Lung microvascular endothelial cell (primary cell): ENCODE measurements at places on chromosomes 12 and 14.

DNA sequence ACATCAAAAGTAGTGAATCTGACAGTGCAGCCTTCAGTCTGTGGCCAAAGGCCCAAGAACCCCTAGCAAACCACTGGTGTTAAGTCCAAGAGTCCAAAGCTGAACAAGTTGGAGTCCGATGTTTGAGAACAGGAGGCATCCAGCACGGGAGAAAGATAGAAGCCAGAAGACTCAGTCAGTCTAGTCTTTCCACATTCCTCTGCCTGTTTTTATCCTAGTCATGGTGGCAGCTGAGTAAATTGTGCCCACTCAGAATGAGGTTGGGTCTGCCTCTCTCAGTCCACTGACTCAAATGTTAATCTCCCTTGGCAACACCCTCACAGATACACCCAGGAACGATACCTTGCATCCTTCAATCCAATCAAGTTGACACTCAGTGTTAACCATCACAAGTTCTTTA, 1255.4 kb downstream of the LRFN5 start:
- DNase-seq, result no peak

DNA sequence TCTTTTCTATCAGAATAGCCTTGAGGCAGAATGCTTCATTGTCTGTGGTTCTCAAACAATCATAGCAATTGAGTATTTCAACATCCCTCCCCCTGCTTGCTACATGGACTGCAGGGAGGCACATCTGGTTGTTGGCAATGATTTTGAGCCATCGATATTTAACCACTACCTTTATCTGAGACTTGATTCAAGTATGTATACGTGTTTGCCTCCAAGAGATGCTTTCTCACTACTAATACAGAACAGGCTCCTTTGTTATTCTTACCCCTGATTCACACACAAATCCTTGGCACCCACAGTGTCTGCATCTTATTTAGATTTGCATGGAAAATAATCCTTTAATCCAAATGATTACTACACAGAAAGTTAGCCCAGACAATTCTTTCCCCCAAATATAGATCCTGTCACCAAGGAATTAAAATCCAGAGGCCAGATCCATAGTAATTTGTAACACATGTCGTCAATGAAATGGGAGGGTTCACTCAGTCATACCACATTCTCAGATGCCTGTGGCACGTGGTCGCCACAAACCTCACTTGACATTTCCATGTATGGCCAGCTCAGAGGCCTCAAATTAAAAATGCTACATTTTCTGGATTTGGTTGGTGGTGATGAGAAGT, 199.3 kb downstream of the ITPR2 start:
- DNase-seq, result no peak

- DNase-seq, result no peak
Observed at GRCh38 chr14:68711561-68712309, 81.1 kb downstream of the ZFP36L1 start.

- DNase-seq, result peak; percentile 71
Observed at GRCh38 chr14:22836301-22837113, at the start of gene MMP14. Gene MMP14, plus strand, starts transcription at chr14:22836585. Its CDS starts 233 bp downstream, at chr14:22836818.

DNA sequence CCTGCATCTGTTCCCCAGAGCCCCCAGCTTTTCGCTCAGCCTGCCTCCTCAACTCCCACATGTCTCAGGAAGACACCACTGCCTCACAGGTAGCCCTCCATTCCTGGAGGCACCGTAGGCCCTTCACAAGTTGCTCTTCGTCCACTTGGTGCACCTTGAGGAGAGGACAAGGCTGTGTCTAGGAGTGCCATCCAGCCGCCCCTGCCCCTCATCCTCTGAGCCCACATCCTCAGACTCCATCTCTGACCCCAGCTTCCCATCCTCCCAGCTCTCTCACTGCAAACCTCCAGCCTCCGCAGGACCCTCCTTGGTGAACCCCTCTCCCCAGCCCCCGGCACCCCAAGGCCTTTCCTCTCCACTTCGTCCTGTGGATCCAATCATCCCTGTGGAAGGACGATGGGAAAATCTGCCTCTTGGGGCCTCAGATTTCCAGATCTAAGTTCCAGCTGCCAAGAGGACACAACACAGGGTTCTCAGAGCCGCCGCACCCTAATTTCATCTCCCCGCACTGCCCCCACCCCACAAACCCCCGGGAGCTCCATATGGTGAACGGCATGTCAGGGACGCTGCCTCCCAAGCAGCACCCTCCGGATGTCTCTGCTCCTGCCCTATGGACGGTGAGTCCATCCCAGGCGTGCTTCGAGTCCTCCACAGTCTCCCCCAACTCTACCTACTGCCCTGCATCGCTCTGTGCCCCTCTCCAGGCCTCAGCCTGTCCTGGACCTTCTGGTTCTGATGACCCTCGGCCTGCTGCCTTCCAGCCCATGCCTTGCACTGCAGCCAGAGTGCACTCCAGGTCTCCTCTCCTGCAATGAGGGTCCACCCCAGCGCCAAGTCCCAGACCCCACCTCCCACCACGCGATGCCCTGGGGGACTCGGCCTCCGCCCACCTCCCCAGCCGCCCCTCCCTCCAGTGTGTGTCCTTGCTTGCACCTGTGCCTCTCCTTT, 314.1 kb upstream of the DIO3 start:
- no peak for DNase-seq
